ENCODE measurements at places on chromosomes 11 and 22.

GRCh38 chr11:73381589-73381988 lies 5.4 kb downstream of the RELT start:
- DNase-seq: no peak

GRCh38 chr11:112364962-112365481 lies 104.4 kb upstream of the PLET1 start:
- no peak for DNase-seq

GRCh38 chr11:88402192-88402715 lies 64.7 kb upstream of the CTSC start:
- no peak for DNase-seq

- DNase-seq: no peak
These were observed 5.1 kb downstream of the SCN4B start for GRCh38 chr11:118147502-118147901.

GRCh38 chr22:20002128-20002527 lies 14.5 kb downstream of the ARVCF start:
- DNase-seq: no peak

GRCh38 chr11:61569701-61570100 lies 11.2 kb downstream of the SYT7 start:
- no peak for DNase-seq

GRCh38 chr11:60493454-60493853 lies 876 bp downstream of the MS4A12 start:
- no peak for DNase-seq

- no peak for DNase-seq
These were observed 49.7 kb downstream of the RPL27A start for GRCh38 chr11:8732324-8732670.

DNA sequence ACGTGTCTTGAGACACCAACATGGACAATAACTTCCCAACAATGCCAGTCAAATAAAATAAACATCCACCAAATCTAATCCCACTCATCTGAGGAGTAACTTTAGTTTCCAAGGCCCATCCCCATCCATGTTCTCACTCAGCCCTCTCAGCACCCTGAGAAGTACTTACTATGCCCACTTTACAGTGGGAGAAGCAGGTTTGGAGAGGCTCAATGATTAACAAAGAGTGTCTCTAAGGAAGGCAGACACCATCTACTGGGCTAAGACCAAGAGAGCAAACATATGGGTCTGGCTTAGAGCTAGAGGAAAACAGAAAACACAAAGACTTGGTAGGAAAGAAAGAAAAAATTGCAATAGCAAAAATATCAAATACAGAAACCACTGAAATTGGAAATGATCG lies 11.3 kb downstream of the POLDIP3 start:
- DNase-seq: no peak

GRCh38 chr11:86978247-86978646 lies 23.1 kb upstream of the FZD4 start:
- no peak for DNase-seq

DNA sequence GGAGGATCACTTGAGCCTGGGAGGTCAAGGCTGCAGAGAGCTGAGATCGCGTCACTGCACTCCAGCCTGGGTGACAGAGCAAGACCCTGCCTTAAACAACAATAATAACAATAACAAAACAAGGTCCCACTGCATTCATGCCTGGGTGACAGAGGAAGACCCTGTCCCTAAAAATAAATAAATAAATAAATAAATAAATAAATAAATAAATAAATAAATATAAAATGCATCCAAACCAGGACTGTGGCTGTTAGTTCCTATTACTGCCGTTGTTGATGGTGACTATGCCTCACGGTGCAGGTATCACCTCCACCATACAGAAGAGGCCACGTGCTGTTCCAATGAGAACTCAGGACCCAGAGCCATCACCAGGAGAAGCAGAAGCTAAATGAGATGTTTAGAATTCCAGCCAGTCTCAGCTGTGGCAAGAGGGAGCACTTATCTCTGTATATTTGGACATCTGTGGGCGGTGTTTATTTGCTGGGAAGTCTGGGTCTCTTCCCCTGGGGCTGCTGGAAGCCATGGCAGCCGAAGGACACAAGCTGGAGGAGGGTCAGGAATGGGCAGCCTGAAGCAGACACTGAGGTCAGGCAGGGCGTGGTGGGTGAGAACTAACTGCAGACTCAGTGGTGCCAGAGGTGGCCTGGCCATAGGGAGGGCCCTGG lies 21.6 kb downstream of the C11orf86 start:
- DNase-seq: no peak

DNA sequence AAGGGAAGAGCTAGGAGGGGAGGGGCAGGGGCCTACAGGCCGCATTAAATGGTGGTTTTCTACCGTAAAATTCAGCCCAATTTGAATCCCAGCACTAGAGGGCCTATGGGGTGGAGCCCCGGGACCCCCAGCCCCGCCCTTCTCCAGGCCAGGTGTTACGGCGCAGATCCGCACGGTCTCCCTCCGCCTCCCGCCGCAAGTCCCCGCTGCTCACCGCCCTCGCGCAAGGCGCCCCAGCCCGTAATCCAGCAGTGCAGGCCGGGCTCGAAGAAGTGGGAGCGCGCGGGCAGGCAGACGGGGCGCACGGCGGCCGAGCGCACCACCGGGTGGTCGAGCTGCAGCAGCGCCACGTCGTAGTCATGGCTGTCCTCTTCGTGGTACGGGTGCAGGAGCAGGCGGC lies 17.3 kb downstream of the KCTD17 start:
- no peak for DNase-seq

DNA sequence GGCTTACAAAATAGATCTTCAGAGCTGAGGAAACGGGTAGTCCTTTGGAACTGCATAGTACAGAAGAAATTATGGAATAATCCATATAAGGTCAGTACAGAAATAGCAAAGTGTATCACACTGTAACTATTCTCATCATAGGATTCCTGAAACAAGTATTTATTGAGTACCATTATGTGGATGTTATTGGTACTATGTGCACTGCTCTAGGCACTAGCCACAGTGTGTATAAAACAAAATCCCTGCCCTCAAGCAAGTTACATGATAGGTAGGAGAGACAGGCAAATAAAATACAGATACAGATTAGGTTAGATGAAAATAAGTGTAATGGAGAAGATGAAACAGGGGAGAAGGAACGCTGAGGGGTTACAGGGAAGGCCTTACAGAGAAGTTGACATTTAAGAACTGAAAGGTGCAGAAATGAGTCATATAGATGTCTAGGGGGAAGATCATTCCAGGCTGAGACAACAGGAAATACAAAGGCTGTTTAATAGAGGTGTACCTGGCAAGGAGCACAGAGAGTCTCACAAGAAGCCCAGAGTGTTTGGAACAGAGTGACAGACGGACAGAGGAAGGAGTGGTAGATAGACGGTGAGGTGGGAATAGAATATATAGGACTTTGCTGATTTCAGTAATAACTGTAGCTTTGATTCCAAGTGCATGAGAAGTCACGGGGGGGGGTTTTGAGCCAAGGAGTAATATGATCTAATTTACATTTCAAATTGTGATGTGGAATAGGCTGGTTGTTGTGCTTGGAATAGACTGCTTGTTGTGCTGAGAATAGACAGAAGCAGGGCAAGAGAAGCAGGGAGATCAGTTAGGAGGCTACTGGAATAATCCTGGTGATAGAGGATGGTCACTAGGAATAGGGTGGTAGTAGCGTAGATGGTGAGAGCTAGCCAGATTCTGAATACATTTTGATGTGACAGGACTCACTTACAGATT lies 13.7 kb downstream of the RNF141 start:
- no peak for DNase-seq

DNA sequence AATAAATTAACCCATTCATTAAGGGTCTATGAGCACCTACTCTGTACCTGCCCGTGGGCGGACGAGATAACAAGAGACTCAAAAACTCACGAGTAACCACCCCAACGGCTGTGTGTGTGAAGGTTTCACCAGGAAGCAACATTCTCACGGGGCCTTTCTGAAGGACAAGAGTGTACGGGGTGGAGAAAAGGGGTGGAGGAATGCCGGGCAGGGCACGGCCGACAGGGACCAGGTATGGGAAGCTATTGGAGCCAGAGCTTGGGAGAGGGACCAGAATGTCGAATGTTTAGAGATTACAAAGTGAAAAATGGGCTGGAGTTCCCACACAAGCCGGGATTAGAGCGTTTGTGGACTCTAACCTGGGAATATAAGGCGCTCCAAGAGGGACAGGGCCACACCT lies 1.6 kb downstream of the KMT5B start:
- DNase-seq: peak; percentile 28

GRCh38 chr11:27722953-27723344 lies 22.7 kb upstream of the BDNF start:
- DNase-seq: no peak

- DNase-seq: no peak
These were observed 11.1 kb downstream of the PPP6R3 start for GRCh38 chr11:68471360-68472340.

- DNase-seq: no peak
These were observed 57.4 kb downstream of the CHRDL2 start for GRCh38 chr11:74673693-74674360.

DNA sequence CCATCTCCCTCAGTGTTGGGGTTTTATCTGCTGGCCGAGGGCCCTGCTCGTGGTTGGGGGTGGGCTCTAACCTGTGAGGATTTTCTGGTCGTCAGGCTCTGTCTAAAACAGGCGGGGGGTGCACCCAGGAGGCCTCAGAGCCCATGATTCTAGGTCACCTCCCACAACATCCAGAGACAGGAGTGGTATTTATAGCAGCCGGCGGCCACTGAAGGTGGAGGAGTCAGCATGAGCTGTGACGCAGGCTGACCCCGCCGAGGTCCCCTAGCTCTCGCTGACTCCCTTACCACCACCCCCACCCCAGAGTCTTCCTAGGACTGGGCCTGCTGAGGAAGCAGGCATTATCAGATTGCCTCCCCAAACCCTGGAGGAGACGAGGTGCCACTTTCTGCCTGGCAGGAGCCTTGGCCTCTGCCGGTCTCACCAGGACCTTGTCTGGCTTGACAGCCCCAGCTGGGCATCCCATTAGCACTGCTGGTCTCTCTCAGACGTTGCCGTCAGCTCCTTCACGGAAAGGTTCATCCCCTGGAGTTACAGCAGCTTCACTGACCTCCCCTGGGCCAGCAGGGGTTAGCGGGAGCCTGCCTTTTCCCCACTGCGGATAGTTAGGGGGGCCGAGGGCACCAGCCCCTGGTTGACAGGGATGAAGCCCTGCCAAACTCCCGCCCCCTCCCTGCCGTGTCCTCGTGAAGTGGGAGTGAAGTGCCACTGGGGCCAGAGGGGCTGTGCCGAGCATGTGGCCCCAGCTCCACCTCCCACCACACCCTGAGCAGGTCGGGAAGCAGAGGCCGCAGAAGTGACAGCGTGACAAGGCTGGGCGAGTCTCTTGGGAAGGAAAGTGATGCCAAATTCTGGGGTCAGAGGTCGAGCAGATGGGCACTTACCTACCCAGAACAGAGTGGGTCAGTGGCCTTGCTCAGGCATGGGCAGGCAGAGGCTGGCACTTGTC lies 26.5 kb downstream of the DAGLA start:
- DNase-seq: no peak

DNA sequence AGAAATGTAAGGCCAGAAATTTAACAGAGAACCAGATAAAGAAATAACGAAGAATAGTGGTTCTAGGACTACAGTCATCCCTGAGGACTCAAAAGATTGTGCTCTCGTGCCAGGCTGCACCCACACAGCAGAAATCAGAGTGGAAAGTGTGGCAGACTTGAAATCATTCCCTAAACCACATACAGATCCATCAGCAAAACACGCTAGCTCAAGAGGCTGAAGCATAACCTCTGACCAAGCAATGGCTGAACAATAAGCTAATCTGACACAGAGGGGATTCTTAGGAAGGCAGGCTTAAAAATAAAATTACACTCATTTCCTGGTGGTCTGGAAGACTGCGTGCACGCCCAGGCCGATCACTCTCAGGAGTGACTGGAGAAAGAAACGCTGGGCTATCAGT lies 19.0 kb downstream of the NCF4 start:
- no peak for DNase-seq

GRCh38 chr11:121967131-121967704 lies 148.8 kb downstream of the BLID start:
- DNase-seq: no peak

- DNase-seq: no peak
These were observed 99.4 kb downstream of the MIAT start for GRCh38 chr22:26756675-26757293.

GRCh38 chr11:103709371-103709770 lies 327.1 kb upstream of the DDI1 start:
- no peak for DNase-seq

DNA sequence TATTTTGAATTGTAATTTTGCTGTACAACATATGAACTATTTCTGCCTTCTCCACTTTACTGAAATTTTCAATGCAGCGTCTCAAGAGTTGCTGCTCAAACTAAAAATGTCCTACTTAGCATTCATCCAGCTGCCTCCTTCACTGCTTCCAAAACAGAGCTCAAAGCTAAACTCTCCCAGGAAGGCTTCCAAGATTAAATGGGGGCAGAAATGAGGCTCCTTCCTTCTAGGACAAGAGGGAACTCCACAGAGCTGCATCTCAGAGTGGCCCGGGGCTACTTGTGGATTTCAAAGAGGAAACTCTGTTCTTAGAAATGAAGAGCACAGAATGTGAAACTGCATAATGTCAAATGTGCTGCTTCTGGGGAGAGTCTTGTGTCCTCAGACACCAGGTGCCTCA lies 295.9 kb upstream of the NCAM1 start:
- no peak for DNase-seq

GRCh38 chr22:17655289-17655688 lies 16.7 kb downstream of the BCL2L13 start:
- no peak for DNase-seq

DNA sequence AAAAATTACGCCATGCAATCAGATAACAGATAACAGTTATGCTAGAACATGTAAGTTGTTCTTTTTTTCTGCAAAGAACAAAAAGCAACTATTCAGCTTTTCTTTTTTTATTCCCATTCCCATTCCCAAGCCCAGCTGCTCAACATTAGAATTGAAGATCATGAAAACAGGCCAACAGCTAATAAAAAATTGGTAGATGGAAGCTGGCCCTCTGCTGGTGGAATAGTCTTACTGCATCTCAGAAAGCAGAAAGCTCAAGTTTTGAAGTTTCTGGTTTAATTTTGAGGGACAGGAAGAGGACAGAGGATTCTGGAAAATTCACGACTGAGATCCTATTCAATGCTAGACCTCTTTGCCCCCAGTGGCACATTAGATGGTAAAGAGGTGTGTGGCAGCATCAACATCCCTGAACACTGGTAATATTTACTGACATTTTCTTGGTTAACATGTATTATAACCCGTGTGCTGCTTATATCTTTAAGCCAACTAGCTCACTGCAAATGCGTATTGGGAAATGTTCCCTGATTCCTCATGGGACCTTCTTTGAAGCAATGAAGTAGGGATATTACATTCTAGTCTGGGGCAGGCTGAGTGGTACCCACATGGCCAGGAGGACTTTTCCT lies 591.2 kb downstream of the OPCML start:
- DNase-seq: peak; percentile 92

GRCh38 chr11:130223291-130223971 lies 63.8 kb downstream of the ST14 start:
- no peak for DNase-seq

DNA sequence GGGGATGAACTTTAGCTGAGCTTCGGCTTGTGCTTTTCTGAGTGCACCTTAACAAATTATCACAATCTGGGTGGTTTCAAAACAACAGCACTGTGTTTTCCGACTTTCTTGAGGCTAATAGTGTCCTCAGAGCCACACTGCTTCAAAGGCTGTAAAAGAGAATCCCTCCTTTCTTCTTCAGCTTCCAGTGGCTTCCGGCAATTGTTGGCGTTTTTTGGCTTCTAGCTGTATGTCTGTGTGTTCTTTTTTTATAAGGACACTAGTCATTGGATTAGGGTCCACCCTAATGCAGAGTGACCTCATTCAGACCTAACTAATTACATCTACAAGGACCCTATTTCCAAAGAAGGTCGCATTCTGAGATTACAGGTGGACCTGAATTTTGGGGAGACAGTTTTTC lies 30.6 kb downstream of the KIAA1671 start:
- DNase-seq: no peak

All from NCI-H510A treated with DMSO at 0.1 percent for 48 hours (cell line).